Natural killer cell (primary cell): ENCODE measurements at places on chromosomes 12 and 14. TPM values are rescaled to one million over a fixed set of nuclear protein-coding genes. Genes with fewer than 3 reads are reported as not detected.

GRCh38 chr12:103639983-103640382, 52.9 kb downstream of the STAB2 start:
- no peaks in the 10 kb centered on the region for H3K4me1 ChIP-seq
- DNase-seq, result no peak
- H3K27ac ChIP-seq, result no peak overlapping the region
- no peaks in the 10 kb centered on the region for H3K36me3 ChIP-seq
- no peak overlapping the region for H3K4me3 ChIP-seq
- no peaks in the 10 kb centered on the region for H3K27me3 ChIP-seq

- DNase-seq, result no peak
- H3K27ac ChIP-seq, result no peak overlapping the region
- H3K4me1 ChIP-seq, result no peaks in the 10 kb centered on the region
- no peaks in the 10 kb centered on the region for H3K27me3 ChIP-seq
These were observed 73.7 kb downstream of the TMTC2 start for GRCh38 chr12:82760423-82760822.

- no peak for DNase-seq
- H3K36me3 ChIP-seq, result no peaks in the 10 kb centered on the region
- H3K27ac ChIP-seq, result no peak overlapping the region
- H3K27me3 ChIP-seq, result no peaks in the 10 kb centered on the region
- H3K4me1 ChIP-seq, result no peaks in the 10 kb centered on the region
These were observed 101.2 kb upstream of the LRFN5 start for GRCh38 chr14:41505491-41505890.

- peaks cover 84% of the 10 kb centered on the region for H3K4me1 ChIP-seq
- H3K27ac ChIP-seq, result peak overlapping the region; percentile 75
- peak; percentile 55 for DNase-seq
These were observed 3.3 kb downstream of the PXN start for GRCh38 chr12:120261951-120262851.

- no peaks in the 10 kb centered on the region for H3K4me1 ChIP-seq
- H3K36me3 ChIP-seq, result no peaks in the 10 kb centered on the region
- no peak overlapping the region for H3K4me3 ChIP-seq
- no peak for DNase-seq
- H3K27me3 ChIP-seq, result no peaks in the 10 kb centered on the region
These were observed 126.3 kb downstream of the MGST1 start for GRCh38 chr12:16473610-16474326.

GRCh38 chr14:69002069-69002468, 23.0 kb upstream of the ACTN1 start:
- H3K4me1 ChIP-seq, result no peaks in the 10 kb centered on the region
- no peak for DNase-seq
- no peaks in the 10 kb centered on the region for H3K36me3 ChIP-seq
- H3K27ac ChIP-seq, result no peak overlapping the region
- no peak overlapping the region for H3K4me3 ChIP-seq

GRCh38 chr14:25042362-25043299, 7.3 kb downstream of the STXBP6 start:
- no peak overlapping the region for H3K27ac ChIP-seq
- no peaks in the 10 kb centered on the region for H3K36me3 ChIP-seq
- no peak overlapping the region for H3K4me3 ChIP-seq
- H3K4me1 ChIP-seq, result no peaks in the 10 kb centered on the region

OS9 gene
- 221 TPM for total RNA-seq

GRCh38 chr12:6768437-6768914, 2.3 kb downstream of the PTMS start:
- H3K4me1 ChIP-seq, result peaks cover 50% of the 10 kb centered on the region
- H3K4me3 ChIP-seq, result no peak overlapping the region
- H3K27ac ChIP-seq, result no peak overlapping the region
- DNase-seq, result no peak
- peaks cover 13% of the 10 kb centered on the region for H3K27me3 ChIP-seq
- no peaks in the 10 kb centered on the region for H3K36me3 ChIP-seq

DNA sequence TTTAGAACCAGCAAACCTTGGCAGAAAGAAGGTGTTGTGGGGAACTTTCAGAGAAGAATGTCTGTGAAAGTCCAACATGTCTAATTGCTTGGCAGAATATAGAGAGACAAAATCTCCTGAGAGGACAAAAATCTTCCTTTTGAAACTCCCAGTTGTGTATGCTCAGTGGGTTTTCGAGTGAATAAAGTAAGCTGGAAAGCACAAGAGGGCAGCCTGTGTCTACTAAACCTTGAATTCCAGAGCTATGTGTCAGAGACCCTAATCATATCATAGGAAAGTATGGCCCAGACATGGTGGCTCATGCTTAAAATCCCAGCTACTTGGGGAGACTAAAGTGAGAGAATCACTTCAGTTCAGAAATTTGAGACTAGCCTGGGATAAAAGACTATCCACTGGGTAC, 661.2 kb downstream of the SLC16A7 start:
- H3K36me3 ChIP-seq, result no peaks in the 10 kb centered on the region
- H3K27ac ChIP-seq, result no peak overlapping the region
- H3K27me3 ChIP-seq, result no peaks in the 10 kb centered on the region
- H3K4me1 ChIP-seq, result no peaks in the 10 kb centered on the region
- DNase-seq, result no peak
- no peak overlapping the region for H3K4me3 ChIP-seq
